Activated CD8-positive, alpha-beta memory T cell treated with anti-CD3 and anti-CD28 coated beads, Interleukin-2, amount 50 U/mL, for 4 hours (primary cell): ENCODE measurements at places on chromosomes 13 and 19.

DNA sequence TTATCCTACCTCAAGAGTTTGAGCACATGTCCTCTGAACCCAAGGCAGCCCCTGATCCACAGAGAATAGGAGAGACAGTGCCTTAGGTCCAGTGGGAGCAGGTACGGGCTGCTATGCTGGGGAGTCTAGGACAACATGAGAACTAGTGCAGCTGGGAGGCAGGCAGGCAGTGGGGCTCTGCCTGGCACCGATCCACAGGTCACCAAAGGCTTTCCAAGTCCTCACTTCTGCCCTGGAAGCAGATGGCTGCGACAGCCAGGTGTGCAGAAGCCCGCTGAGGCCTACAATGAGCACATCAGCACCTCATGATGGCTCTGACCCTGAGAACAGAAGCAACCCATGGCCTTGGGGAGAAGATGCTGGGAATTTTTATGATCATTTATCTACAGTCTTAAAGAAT, 29.8 kb upstream of the EPHX3 start:
- DNase-seq, result no peak

DNA sequence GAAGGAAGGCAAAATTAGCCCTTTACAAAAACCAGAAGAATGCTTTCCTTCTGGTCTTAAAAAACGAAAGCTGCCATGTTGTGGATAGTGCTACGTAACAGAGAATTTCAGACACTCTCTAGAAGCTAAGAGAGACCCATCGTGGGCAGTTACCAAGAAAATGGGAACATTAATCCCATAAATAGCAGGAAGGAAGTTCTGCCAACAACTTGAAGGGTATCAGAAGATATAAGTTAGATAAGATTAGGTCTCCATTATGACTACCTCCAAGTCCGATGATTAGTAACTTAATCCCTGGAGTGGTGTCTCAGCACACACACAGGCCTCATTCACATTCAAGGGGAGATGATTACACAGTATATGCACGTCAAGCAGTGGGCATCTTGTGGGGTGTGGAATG, 115.7 kb upstream of the TRPC4 start:
- no peak for DNase-seq

DNA sequence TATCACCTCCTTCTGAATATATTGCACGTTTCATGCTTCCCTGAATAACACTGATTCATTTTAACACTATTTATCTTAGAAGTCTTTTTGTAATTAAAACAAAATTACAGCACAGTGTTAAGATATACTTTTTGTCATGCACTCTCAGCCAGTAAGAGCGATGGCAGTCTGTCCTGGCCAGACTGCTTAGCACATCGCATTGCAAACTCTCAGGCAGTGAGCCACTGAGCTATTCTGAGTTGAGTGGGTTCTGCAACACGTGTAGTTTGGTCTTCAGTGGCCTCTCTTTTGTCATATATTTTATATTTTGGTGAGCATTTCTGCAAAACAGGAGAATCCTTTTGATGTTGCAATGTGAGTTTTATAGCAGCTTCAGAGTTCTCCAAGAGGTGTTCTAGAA, 332.1 kb downstream of the HS6ST3 start:
- DNase-seq, result no peak

DNA sequence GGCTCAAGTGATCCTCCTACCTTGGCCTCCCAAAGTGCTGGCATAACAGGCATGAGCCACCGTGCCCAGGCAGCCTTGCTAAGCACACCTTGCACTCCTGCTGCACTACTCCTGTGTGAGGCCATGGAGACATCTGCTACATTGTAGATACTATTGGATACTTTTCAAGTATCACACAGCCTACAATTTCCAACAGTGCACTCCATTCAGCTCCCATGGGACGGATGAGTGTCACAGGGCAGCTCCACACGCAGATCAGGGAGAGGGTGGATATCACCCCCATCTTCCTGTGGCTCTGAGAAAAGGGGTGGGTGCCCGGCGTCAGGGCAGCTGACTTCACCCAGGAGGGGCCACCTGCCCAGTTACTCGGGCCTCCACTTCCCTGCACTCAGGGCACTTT, 39.1 kb upstream of the CCNE1 start:
- DNase-seq, result no peak

DNA sequence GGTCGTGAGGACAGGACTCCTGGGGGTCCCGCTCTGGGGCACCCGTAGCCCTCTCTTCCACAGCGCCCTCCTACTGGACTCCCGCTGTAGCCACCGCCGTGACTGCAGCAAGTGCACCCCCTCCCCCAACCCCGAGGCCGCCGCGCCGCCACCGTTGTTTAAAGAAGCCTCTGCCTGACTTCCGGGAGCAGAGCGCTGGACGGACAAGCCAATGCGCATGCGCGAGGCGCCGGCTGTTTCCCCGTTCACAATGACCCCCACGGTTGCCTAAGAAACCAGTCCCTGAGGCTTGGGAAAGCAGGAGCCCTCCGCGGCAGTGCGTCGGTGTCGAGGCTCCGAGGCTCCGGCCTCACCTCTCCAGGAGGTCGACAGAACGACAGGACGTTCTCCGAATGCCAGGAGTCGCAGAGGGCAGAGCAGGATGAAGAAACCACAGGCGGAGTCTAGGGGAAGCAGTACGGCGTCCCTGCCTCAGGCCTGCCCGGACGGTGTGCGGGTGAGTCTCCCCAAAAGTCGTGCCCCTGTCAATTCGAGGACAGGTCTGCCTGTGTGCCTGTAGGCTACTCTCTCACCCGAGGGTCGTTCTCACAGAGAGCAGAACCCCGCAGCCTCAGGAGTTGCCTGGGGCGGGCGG, 70.5 kb upstream of the ZNF420 start:
- DNase-seq, result no peak

GRCh38 chr13:60012488-60012887, 151.2 kb downstream of the DIAPH3 start:
- no peak for DNase-seq

DNA sequence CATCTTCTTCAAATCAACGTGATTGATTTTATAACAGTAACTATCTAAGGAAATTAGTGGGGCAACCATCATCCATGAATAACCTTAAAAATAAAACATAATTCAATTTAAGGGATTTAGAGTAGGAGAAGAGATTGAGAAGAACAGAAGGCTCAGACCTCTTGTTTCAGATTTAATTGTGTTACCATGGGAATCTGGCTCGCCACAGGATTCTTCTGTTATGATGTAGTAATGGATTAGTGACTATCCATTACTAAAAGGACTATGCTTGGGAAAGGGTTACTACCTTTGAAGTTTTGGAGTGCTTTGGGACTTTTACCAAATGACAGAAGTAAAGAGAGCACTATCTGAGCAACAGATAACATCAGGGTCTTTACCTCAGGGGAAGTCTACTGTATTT, 13.2 kb downstream of the FREM2 start:
- DNase-seq, result no peak

DNA sequence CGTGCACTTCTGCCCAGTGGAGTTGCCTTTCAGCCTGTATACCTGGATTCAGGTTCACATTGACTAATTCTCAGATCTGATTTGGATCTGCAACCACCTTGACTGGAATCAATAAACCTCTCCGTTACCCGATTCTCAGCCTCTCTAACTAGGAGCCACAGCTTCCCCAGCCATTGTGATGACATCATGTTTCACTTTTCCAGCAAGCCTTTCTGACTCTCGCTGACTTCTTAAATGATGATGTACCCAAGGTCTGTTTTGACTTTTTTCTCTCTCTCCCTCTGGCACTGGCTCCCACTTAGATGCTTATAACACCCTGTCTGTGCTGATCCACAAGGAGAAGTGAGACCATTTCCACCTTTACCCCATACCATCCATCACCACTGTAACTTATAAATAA, 13.5 kb upstream of the FAM124A start:
- DNase-seq, result no peak

GRCh38 chr19:55563261-55563690, 17.4 kb downstream of the ZNF579 start:
- no peak for DNase-seq
